ENCODE measurements at places on chromosomes 6 and 20.

- DNase-seq = no peak
Measured at GRCh38 chr6:90586546-90586835, 381 bp downstream of the MAP3K7 start.

DNA sequence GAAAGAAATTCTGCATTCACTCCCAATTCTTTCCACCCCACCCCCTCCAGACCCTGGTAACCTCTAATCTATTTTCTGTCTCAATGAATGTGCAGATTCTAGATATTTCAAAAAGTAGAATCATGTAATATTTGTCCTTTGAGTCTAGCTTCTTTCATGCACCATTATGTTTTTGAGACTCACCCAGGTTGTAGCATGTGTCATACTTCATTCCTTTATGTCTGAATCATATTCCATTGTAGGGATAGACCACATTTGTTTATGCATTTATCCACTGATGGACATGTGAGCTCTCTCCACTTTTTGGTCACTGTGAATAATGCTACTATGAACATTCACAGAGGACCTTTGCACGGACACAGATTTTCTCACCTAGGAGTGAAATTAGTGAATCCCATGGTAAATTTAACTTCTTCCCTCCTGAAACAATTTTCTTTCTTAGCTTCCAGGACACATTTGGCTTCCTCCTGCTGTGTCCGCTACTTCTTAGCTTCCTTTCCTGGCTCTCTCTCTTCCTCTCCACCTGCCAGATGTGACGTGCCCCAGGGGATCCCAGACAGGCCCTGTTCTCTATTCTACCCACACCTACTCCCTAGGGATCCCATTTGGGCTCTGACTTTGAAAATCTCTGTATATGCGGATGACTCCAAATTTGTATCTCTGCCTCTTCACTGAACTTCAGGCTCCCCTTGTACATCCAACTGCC lies 24.1 kb upstream of the ARFGEF2 start:
- no peak for DNase-seq

DNA sequence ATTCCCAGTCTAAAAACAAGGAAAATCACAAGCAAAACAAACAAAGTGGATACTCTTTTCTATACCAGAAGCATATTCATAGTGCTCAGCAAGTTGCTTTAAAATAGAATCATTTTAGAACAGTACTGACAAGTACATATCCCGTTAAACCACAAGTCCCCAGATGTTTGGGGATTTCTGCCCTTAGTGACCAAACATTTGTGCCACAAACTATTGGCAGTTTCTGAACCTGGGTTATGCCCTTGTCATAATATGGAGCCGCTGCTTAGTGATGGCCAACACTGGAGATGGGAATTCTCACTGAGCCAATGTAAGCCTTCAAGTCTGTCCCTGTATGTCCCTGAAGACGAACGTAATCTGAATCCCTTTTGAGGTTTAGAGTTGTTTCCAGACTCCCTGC lies 436.7 kb upstream of the JAG1 start:
- no peak for DNase-seq

DNA sequence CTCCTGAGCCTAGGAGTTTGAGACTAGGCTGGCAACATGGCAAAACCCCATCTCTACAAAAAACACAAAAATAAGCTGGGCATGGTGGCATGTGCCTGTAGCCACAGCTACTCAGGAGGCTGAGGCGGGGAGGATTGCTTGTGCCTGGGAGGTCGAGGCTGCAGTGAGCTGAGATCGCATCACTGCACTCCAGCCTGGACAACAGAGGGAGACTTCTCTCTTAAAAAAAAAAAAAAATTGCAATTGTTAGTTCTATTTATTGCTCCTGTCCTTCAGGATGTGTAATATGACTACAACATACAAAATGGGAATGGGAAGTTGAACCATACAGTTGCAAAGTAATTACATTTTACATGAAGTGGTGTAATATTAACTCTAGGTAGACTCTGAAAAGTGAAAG lies 8.1 kb upstream of the AARS2 start:
- no peak for DNase-seq

DNA sequence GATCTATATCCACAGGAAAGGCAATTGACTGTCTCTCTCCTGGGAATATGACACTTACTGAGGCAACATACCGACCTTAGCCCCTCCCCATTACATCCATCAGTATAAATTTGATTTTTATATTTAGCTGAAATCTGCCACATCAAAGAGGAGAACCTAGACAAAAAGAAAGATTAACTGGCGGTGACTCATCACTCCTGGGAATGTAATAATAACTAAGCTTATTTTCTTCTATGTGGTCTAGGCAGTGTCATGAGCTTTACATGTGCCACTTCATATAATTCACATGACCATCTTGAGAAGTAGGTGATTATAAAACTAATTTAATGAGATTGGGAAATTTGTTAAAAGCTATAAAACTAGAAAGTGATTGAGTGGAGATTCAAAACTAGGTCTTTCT lies 520.0 kb upstream of the HS3ST5 start:
- DNase-seq = no peak

- DNase-seq = no peak
Measured at GRCh38 chr6:88157106-88157505, 9.0 kb downstream of the CNR1 start.

GRCh38 chr20:23415959-23416583 lies 5.2 kb downstream of the NAPB start:
- DNase-seq = peak; percentile 38

- DNase-seq = no peak
Measured at GRCh38 chr6:11111769-11112437, 378 bp upstream of the ERVFRD-1 start.

- peak; percentile 37 for DNase-seq
Measured at GRCh38 chr20:45011108-45011526, 44.8 kb downstream of the STK4 start.

DNA sequence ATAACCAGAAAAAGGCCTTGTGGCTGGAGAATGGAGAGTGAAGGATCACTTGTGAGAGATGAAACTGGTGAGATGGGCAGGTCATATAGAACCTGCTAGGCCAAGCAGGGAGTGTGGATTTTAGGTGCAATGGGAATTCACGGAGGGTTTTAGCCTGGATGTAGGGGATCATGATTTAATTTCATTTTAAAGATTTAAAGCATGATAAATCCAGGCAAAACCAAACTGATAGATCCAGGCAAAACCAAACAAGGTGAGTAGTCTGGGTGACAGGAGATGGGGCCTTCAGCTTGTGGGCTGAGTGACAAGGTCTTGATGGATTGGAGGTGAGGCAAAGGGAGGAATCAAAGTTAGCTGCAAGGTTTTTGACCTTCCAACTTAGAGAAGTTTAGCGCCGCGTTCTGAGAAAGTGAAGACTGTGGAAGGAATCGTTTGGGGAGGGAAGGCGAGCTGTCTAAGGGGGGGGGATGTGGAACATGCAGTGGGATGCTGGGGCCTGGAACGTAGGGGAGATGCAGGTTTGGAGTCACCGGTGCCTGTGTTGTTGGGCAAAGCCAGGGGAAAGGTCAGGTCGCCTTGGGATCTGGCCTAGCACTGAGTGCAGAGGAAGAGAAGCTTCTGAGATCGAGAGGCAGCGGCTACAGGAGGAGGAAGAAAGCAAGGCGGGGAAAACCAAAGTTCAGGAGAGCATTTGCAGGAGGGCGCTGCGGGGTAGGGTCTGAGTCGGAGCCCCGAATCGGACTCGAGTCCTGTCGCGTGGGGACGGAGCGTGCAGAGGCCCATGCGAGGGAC lies 1.3 kb upstream of the PLCG1 start:
- DNase-seq = no peak

DNA sequence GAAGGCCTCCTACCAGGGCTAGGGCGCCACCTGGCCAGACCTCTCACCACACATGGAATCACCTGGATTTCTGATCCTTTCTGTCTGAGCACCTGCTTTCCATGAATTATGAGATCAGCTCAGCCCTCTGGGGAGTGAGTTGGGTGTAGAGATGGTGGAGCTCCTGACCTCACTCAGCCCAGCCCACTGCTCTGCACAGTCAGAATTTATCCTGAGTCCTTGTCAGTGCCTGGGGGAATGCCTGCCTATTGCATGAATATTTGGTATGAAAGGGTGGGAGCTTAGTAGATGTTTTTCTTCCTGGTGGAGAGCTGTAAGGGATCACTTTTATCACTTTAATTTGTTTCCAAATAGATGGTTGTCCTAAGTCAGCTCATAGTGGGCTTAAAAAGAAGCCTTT lies 47.5 kb downstream of the DTD1 start:
- no peak for DNase-seq

GRCh38 chr6:167471548-167471930 lies 146.7 kb downstream of the TTLL2 start:
- no peak for DNase-seq

GRCh38 chr6:33798343-33798848 lies 5.4 kb downstream of the MLN start:
- DNase-seq = no peak

DNA sequence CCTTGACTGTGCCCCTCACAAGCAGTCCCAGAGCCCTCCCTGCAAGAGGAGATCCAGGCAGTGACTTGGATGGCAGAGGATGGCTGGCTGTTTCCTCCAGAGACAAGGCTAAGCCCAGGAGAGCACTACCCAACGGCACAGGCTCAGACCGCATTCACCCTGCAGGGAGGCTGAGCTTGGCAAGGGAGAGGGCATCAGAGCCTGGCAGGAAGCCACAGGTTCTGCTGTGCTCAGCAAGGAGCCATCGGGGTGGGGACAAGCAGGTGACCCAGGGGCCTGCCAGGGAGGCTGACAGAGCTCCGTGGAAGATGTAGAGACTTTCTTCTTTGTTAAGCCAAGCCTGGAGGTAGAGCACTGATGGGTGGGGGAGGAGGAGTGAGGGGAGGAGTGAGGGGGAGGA lies 159.2 kb upstream of the CST7 start:
- no peak for DNase-seq

- DNase-seq = no peak
Measured at GRCh38 chr6:124432620-124433019, 529.6 kb upstream of the RNF217 start.

GRCh38 chr6:25387911-25388310 lies 108.7 kb downstream of the CARMIL1 start:
- no peak for DNase-seq

- DNase-seq = no peak
Measured at GRCh38 chr6:16712931-16713484, 48.3 kb downstream of the ATXN1 start.

DNA sequence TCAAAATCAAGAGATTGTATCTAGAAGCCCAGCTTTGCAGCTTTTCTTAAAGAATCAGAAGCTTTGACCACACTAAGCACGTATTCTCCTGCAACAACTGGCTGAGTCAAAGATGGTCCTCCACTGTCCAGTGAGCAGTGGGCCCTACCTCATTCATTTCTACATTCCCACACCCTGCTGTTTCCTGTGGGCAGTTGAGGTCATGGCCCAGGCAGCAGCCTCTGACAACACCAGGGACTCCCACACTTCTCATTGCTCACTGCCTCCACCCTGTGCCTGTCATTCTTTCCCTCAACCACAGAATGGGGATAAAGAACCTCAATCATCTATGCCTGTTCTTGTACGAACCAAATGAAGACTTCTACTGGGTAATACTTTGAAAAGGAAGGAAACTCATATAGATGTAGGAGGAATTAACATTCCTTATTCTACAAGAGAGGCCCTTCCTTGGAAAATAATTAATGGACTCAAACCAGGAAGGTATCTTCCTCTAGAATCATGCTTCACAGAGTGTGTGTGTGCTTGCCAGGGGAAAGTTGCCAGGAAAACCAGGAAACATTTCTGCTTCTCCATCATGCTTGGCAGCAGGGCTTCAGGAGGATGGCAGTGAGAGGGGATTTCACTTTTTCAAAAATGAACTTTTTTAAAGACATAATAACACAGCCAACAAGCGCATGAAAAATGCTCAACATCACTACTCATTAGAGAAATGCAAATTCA lies 191.7 kb upstream of the RIN2 start:
- no peak for DNase-seq

GRCh38 chr6:157597461-157598312 lies 216.7 kb downstream of the ZDHHC14 start:
- DNase-seq = no peak

DNA sequence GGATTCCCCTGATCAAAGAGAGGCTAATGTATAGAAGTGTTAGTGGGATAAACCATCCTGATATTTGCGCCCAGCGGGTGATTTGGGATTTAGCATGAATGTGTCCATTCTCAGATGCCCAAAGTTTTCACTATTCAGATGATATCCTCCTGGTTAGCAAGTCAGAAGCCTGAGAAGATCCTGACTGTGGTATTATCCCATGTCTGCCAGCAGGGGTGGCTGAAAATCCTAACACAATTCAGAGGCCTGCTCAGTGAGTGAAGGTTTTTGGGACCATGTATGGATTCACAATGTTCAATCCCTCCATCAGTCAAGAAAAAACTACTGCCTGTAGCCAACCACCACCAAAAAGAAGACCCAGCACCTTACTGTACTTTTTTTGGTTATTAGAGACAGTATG lies 34.1 kb upstream of the SPACA1 start:
- DNase-seq = no peak

GRCh38 chr20:43778375-43778774 lies 51.6 kb upstream of the GTSF1L start:
- no peak for DNase-seq
